ENCODE measurements at places on chromosomes 1 and 21. TPM values are rescaled to one million over a fixed set of nuclear protein-coding genes. Genes with fewer than 3 reads are reported as not detected.
A peak's percentile ranks its signal among the peaks of the same experiment; 100 is the strongest.

The NBPF6 gene
- not detected for polyA plus RNA-seq

The ACKR1 gene
- 6.5 TPM for polyA plus RNA-seq

DNA sequence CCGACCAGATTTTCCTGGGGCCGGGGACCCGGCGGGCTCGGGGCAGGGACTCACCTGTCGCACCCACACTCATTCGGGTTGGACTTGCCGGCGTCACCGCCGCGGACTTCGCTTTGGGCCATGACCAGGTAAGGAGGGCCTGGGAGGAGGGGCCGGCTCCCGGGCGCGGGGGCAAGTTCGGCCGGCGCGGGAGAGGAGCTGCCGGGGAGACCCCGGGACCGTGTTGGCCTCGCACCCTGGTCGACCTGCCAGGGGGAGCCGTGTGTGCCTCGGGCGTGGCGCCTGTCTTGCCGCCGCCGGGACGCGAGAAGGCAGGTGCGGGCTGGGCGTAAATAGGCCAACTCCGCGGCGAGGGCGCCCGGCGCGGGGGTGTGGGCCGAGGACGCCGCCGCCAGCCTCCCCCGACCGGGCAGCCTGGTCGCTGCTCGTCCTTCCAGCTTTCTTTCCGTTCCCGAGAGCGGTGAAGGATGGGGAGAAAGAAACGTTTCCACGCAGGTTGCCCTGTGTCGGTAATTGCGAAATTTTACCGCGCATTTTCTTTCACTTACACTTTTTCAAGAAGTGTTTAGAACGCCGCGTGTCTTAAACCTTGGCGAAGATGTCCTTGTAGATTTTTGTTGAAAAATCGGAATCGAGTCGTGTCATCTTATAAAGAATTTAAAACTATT, 558 bp downstream of the USP1 start:
- peak; percentile 27 for DNase-seq

The FOXD2 gene
- polyA plus RNA-seq = 0.30 TPM

- DNase-seq = no peak
These were observed 35.4 kb upstream of the ZNF281 start for GRCh38 chr1:200445213-200445612.

DNA sequence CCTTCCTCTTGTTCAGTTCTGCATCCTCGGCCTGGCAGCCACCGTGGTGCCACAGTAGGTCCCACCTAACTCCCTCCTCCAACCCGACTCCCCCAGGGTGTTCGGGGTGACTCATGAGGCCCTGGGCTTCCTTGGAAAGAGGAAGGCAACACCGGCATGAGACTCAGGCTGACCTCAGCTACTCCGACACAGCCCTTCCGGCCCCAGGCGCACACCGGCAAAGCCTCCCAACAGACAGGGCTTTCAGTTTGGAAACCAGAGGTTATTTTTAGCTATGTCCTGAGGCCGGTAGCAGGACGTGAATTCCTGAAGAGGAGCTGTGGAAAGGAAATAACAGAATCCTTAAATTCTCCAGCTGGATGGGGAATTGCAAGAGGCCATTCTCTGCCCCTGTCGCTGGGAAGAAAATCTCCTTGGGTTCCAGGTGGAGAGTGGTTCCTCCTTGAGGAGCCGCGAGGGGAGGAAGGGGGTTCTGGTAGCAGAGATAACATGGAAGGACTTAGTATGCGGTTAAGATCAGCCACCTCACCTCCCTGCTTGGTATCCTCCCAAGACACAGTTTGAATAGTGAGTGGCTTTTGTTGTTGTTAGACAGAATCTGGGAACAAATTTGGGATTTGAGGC, 24.4 kb downstream of the PLXNA2 start:
- peak; percentile 38 for DNase-seq

GRCh38 chr1:7420470-7421100, 350.5 kb upstream of the VAMP3 start:
- no peak for DNase-seq

DNA sequence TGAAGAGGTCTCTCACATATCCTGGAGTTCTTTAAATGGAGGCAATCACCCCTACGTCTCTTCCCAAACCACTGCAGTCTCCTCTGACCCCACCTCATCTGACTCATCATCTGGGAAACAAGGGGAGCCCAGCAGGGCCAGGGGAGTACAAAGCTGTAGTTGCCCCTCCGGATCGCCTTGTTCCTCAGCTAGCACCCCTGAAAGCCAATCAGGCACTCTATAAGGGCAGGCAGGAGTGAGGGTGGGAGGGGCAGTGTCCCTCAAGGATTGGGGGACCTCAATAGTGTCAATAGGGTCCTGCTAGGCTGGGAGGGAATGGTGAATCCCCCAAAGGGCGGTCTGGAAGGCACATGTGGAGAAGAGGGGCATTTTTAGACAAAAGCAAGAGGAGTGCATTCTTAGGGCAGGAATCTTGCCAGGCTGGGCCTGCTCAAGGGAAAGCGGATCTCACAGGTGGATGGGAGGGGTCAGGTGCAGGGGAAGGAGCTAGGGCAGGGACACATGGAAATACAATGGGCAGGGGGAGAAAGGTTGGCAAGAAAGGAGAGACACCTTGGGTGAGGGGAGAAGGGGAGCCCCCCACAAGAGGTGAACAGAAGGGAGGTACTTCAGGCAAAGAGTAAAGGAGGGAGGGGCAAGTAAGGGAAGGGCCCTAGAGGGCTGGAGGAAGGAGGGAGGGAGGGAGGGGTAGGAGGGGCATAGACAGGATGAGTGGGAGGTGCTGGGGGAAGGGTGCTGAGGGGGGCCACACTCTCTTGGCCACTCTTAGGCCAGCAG, 5.8 kb downstream of the SHISA4 start:
- DNase-seq = no peak

GRCh38 chr1:98813738-98814309, 152.3 kb downstream of the SNX7 start:
- DNase-seq = no peak

DNA sequence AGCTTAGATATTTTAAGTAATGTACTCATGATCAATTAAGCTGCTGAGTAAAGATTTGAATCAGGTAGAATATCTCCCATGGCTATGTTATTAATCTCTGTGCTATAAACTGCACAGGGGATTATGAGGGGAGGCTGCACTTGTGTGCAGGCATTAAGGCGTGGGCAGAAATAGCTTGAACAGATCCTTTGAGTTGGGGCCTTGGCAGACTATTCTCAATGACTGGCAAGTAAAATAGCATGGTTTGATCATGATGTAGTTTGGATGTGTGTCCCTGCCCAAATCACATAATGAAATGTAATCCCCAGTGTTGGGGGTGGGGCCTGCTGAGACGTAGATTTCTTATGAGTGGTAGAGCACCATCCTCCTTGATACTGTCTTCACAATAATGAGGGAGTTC, 220.3 kb downstream of the PLPP3 start:
- DNase-seq = peak; percentile 19

- DNase-seq = no peak
These were observed 101.7 kb downstream of the NEK7 start for GRCh38 chr1:198258491-198258890.

The ODR4 gene
- polyA plus RNA-seq = 14.4 TPM

The SNX7 gene
- 21.9 TPM for polyA plus RNA-seq

- DNase-seq = no peak
These were observed 388.5 kb downstream of the PLPP3 start for GRCh38 chr1:56190806-56191365.

DNA sequence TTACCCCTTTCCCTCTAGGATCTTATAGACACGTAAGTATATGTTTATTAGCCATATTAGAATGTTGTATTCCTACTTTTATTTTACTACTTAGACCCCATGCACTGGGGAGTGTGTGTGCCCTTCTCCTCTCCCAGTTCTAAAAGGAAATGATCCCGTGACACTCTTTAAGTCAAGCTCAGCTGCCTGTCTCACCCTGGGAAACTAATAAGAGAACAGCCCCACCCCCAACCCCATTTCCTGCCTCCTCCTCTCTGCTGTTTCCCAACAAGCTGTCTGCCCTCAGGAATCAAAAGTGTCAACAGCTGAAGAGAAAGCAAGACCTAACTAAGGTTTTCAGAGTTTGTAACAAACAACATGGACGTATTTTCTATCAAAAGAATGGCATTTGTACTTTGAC, 92.6 kb upstream of the VAV3 start:
- no peak for DNase-seq

- no peak for DNase-seq
These were observed 24.6 kb downstream of the WNT3A start for GRCh38 chr1:228031276-228031995.

DNA sequence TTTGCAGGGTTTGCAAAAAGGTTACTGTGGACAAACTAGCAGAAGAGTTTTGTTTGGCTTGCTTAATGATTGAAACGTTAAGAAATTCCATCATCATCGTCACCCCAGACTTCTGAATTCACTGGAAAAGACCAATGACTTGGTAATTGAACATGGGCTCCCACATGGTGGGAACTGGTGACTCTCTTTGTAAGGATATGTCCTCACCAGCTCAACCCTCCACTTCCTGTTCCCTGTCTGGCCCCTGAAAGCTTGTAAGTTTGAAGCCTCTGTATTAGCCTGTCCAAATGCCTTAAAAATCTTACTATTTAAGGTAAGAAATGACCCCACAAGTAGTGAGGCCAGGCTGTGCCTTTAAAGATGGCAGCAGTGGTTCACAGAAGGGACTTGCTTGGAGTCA, 9.7 kb downstream of the SYT6 start:
- DNase-seq = no peak

GRCh38 chr1:221779771-221780170, 37.9 kb upstream of the DUSP10 start:
- no peak for DNase-seq

GRCh38 chr1:150149271-150150132, at the start of gene PLEKHO1:
Gene PLEKHO1, plus strand, starts transcription at chr1:150149916. Its CDS starts 342 bp downstream, at chr1:150150258.
- peak; percentile 81 for DNase-seq

DNA sequence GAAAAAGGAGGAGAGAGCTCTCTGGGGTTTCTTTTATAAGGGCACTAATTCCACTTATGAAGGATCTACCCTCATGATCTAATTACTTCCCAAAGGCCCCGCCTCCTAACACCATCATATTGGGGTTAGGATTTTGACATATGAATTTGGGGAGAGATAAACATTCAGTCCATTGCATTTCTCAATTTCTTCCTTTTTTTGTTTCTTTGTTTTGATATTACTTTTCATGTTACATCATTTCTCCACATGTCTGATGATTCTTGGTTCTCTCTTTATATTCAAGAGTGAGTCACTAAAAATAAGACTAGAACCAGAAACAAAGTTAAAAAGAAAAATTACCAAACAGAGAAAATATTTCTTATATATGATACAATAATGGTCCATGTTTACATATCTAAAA, 63.2 kb upstream of the DUSP10 start:
- DNase-seq = no peak

GRCh38 chr1:113654883-113655282, 104.4 kb downstream of the PHTF1 start:
- no peak for DNase-seq

GRCh38 chr1:100631015-100631551, 88.5 kb upstream of the VCAM1 start:
- no peak for DNase-seq

The NBPF9 gene
- polyA plus RNA-seq = 35.6 TPM

The HSD11B1 gene
- not detected for polyA plus RNA-seq
